ENCODE measurements at places on chromosomes 3 and 15. TPM values are rescaled to one million over a fixed set of nuclear protein-coding genes. Genes with fewer than 3 reads are reported as not detected.

The TIMP4 gene
- 0.69 TPM for total RNA-seq

The TLNRD1 gene
- 17.2 TPM for total RNA-seq

The HTR3E gene
- not detected for total RNA-seq

The DUOX2 gene
- 0.05 TPM for total RNA-seq

The EXD1 gene
- not detected for total RNA-seq

The CPN2 gene
- total RNA-seq: 0.05 TPM

The SCAANT1 gene
- not detected for total RNA-seq

The GATM gene
- total RNA-seq: 1.3 TPM
